Activated naive CD8-positive, alpha-beta T cell treated with anti-CD3 and anti-CD28 coated beads, Interleukin-2, amount 10 ng/mL, durations not matched to agents 7 days and 5 days (primary cell): ENCODE measurements at places on chromosomes 3 and 15. TPM values are rescaled to one million over a fixed set of nuclear protein-coding genes. Genes with fewer than 3 reads are reported as not detected.

GRCh38 chr15:96535148-96535547, 204.6 kb downstream of the NR2F2 start:
- no peak for DNase-seq

DNA sequence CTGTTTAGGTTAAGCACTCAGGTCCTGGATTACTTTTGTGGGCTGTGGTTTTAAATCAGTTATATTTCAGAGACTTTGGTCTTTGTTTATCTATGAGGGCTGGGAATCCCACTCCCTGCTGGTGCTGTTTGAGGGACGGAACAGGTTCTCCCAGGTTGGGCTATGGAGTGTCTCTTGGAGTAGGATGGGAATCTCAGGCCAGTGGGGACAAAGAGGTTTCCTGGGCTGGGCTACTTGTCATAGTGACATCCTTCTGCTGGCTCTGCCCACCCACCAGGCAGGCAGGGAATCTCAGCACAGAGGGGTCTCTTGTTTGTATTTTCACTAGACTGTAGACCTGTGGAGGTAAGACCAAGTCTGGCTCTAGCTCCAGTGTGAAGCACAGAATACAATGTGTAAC, 47.2 kb upstream of the UBE3A start:
- DNase-seq, result no peak

DNA sequence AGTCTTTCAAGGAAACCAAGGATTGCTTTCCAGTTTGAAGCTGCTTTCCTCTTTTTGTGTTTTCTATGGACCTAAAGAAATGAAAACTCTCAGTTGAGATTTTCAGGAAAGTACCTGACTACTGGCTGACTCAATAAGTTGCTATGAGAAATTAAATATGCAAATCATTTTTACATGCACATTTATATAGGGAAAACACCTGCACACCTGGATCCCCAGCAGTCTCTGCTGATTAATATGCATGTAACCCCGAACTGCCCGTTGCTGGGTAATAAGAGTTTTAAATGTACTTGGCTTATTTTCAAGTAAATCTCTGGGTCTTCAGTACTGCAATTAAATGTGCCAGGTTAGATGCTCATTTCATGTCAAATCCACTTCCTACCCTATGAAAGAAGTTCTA, 77.2 kb downstream of the KBTBD8 start:
- DNase-seq, result no peak

GRCh38 chr3:30421266-30421665, 185.1 kb upstream of the TGFBR2 start:
- DNase-seq, result no peak

DNA sequence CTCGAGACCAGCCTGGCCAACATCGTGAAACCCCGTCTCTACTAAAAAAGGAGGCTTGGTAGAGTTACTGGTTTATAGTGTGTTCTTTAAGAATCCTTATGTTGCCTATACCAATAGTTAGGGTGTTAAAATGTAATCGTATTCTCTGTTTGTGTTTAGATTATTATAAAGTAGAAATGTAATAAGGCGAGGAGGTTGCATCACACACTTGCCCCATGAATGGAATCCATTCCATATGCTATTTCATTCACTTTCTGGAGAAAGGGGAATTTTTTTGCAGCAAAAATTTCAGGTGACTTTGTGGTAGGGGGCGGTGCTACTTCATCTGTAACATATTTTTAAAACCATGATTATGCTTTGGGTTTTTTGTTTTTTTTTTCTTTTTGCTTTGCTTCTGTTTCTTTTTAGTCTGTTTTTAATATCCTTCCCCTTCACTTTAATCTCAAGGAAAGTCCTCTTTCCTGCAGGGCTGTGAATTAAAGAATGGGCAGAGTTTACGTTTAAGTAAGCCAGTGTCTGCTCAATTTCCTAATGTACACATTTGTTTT, 33.0 kb upstream of the MUC4 start:
- DNase-seq, result no peak

DNA sequence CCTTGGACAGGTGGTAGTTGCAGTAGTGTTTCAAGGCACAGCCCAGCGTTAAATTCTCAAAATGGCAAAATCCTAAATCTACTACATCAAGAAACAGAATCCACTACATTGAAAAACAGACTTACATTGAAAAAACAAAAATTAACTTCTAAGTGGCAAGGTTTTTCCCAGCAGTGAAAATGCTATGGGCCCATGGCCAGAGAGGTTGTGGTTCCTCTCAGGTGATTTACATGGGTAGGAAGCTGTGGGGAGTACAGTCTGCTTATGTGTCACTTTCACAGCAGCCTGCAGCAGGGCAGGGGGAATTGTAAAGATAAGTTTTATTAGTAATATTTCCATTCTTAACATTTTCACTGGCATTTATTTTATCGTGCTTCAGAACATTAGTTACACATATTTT, 24.9 kb downstream of the TTC14 start:
- DNase-seq, result no peak

Gene CLDN11
- total RNA-seq, result not detected
